Mesenchymal stem cell (in vitro differentiated cells and primary cell): ENCODE measurements at places on chromosomes 1 and 21.

GRCh38 chr1:3879099-3879498 is 21.0 kb downstream of the C1orf174 start:
- no peak overlapping the region for H3K4me3 ChIP-seq
- H3K4me1 ChIP-seq, result no peaks in the 10 kb centered on the region

- no peaks in the 10 kb centered on the region for H3K36me3 ChIP-seq
- H3K27me3 ChIP-seq, result no peaks in the 10 kb centered on the region
- H3K4me3 ChIP-seq, result no peak overlapping the region
- H3K27ac ChIP-seq, result no peak overlapping the region
- peaks cover 9% of the 10 kb centered on the region for H3K4me1 ChIP-seq
- no peak for DNase-seq
Observed at GRCh38 chr1:197778366-197778945, 3.2 kb upstream of the DENND1B start.

DNA sequence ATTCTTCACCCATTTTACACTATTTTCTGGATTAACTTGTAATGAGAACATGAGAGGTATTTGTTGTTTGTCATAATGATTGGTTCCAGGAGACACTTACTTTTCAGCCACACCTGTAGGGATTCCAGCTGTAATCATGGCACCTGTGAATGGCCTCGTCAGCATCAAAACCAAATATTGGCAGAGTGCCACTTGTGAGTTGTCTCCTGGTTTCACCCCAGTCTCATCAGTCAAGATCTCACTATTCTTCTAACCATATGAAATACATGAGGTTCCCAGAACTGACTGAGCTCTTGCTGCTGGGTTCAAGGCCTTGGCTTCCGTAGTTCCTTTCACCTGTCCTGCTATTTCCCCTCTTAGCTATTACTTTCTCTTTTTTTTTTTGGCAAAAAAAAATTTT is 246.6 kb upstream of the ADGRL2 start:
- H3K4me1 ChIP-seq, result no peaks in the 10 kb centered on the region
- no peak overlapping the region for H3K4me3 ChIP-seq
- DNase-seq, result no peak
- H3K27me3 ChIP-seq, result no peaks in the 10 kb centered on the region
- H3K27ac ChIP-seq, result no peak overlapping the region

GRCh38 chr1:169765580-169766331 is 29.0 kb downstream of the METTL18 start:
- no peak overlapping the region for H3K27ac ChIP-seq
- H3K36me3 ChIP-seq, result no peaks in the 10 kb centered on the region
- H3K27me3 ChIP-seq, result no peaks in the 10 kb centered on the region
- no peak overlapping the region for H3K4me3 ChIP-seq

DNA sequence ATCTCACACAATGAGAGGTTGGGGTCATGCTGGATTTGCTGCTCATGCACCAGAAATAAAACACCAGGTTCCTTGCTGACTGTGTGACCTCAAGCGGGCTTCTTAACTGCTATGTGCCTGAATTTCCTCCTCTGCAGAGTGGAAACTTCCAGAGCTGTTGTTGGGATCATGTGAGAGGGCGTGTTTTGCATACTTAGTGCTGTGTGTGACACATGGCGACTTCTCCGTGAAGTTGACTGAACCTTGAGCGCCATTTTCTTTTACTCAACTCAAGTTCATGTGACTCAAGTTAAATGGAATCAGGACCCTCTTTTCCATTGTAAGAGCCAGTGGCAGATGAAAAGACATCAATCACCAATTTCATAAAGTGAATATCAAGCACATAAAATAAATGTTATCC is 224.0 kb downstream of the KIF26B start:
- H3K36me3 ChIP-seq, result no peaks in the 10 kb centered on the region
- H3K4me1 ChIP-seq, result no peaks in the 10 kb centered on the region
- peaks cover 4% of the 10 kb centered on the region for H3K27me3 ChIP-seq
- H3K27ac ChIP-seq, result no peak overlapping the region
- no peak overlapping the region for H3K4me3 ChIP-seq
